Esophagus squamous epithelium (tissue), 5 donors: ENCODE measurements at places on chromosomes 16 and 17.

GRCh38 chr17:881778-882177 is 97.8 kb downstream of the NXN start:
- no peak for DNase-seq

DNA sequence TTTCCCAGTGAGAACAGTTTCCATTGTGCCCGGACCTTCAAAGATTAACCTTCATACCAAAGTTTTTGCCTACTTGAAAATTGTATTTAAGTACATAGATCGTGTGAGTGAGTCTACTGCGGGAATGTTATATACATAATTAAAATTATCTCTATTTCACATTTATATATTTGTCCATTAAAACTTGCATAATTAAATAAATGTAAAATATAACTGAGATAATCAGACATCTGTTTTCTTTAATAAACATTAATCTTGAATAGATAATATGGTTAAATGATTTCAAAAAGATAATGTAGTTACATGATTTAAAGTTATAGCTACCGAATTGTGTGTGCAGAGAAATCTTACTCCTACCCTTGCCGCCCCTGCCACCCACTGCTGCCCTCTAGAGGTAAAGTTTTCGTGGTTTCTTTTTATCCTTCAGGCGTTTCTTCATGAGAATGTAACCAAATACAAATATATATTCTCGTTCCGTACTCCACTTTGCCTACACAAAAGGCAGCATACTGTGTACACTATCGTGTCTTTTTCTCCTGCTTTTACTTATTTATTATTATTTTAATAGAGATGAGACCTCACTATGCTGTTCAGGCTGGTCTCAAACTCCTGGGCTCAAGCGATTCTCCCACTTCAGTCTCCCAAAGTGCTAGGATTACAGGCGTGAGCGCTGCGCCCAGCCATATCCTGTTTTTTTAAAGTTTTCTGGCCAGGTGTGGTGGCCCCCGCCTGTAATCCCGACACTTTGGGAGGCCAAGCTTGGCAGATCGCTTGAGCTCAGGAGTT is 35.6 kb downstream of the RPA1 start:
- DNase-seq, result no peak

DNA sequence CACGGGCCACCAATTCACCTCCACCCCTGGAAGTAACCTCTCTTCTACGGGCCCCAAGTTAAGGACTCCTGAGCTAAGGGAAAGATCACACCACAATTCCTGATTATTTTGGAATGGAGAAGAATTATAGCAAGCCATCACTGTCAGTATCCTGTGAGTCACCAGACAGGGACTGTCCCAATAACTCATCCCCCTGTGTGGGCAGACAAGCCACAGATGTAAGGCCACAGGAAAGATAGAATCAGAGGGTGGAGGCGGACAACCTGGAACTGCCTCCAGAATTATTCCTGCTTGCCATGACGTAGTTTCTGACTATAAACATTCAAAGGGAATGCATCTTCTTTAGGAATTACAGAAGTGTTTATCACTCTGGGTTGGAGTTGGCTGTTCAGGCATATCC is 5.8 kb upstream of the MYO1D start:
- DNase-seq, result no peak

DNA sequence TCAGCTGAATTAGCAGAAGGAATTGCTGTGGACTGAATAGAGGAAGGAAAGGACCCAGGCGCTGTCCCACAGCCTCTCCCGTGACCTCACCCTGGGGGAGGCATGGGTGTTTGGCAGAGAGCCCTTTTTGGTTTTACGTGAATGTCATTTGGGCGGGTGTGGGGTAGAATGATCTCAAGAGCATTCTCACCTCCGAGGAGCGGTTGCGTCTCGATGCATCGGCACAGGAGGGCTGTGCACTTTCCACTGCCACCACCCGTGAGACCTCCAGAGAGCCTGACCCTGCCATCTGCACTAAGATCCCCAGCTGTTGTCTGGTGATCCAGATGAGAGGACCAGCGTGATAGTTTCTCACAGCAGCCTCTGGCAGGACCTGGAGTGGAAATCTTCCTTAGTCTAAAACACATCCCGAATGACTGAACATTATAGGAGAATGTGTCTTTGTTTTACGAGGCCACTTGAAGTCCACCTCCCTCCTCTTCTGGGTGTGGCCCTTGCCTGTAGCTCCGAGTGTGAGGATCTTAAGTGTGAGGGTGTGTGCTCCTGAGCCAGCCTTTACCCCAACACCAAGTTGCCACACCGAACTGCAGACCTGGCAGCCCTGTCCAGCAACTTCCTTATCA is 29.3 kb downstream of the FOXK2 start:
- no peak for DNase-seq

- no peak for DNase-seq
Observed at GRCh38 chr17:53646835-53647234, 175.9 kb upstream of the KIF2B start.

DNA sequence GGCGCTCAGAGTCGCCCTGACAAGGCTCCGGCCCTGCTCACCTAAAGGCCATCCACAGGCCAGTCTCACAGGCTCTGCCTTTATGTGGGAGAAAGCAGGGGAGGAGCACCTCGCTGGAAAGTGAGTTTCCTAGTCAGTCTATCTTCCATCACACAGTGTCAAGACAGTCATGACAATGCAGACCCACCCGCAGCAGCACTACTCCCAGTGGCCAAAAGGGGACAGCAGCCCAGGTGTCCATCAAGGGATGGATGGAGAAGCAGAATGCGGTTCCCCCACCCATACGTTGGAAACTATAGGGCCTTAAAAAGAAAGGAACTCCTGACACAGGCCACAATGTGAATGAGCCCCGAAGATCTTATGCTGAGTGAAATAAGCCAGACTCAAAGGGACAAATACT is 226.8 kb downstream of the ENGASE start:
- DNase-seq, result no peak

- no peak for DNase-seq
Observed at GRCh38 chr16:49494474-49494873, 120.9 kb downstream of the C16orf78 start.

GRCh38 chr16:20830372-20830771 is 24.0 kb downstream of the REXO5 start:
- DNase-seq, result no peak

GRCh38 chr16:85892760-85893159 is 6.2 kb upstream of the IRF8 start:
- no peak for DNase-seq

DNA sequence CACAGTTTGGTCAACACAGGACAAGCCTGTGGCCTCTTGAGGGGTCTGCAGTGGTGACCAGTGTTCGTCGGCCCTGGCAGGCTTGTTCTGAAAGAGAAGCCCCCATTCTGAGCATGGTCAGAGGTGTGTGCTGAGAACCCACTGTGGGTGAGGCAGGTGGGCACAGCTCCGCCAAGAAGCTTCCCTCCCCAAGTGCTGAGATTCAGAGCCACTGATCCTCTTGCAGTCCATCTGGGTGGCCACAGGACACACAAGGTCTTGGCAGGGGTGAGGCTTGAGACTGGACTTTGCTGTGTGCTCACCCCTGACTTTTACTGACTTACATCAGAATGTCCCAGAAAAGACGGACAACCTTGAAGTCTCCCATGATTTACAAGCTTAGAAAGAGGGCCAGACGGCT is 18.7 kb downstream of the MPRIP start:
- DNase-seq, result no peak

GRCh38 chr16:72924927-72925630 is 122.8 kb downstream of the ZFHX3 start:
- no peak for DNase-seq

- DNase-seq, result no peak
Observed at GRCh38 chr16:2147981-2148671, at the start of gene RAB26. TSS of gene RAB26 (plus strand) at chr16:2148625. CDS start at chr16:2148784, 159 bp downstream.

DNA sequence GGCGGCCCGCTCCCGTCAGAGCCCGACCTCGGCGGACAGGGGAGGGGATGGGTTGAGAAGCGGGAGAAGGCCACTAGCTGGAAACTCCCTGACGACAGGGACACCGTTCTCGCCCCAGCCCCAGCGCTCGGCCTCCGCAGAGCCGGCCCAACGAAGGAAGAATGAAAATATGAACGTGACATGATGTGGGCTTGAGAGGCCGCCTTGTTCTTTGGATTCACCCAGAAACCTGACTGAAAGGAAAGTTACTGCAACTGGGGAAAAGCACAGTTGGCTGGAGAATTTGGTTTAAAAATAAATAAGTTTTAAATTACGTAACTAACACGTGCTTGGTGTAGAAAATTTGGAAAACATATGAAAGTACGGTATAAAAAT is 21.1 kb downstream of the NPTX1 start:
- DNase-seq, result no peak

GRCh38 chr16:81189100-81189664 is 49.3 kb upstream of the BCO1 start:
- no peak for DNase-seq

GRCh38 chr17:78737332-78737731 is 44.7 kb downstream of the CYTH1 start:
- DNase-seq, result no peak

- DNase-seq, result no peak
Observed at GRCh38 chr17:62572888-62573401, 54.5 kb upstream of the MRC2 start.

DNA sequence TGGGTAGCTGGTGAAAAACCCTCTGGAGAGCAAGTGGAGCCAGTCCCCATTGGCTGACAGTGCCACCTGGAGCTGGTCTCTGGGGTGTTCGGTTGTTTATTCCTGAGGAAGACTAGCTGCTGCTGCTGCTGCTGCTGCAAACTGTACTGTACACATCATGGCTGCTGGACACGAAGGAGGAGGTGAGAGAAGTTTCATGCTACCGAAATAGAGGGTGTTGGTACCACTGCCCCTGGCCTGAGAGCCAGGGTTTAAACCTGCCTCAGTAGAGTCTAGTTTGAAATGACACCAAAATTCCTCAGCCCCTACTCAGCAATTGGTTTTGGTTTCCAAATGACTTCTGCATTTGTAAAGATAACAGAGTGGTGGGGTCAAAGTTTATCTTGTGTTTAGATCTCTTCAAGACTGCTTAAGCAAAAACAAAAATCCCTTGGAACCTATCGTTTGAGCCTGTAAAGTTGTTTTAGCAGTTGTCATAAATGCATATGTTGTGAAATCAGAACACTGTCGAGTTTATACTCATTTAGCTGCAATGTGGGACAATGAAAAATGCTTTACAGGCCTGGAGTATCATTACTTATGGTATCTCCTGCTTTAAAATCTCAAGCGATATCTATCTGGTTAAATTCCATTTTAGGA is 40.8 kb downstream of the CYB5B start:
- DNase-seq, result no peak

DNA sequence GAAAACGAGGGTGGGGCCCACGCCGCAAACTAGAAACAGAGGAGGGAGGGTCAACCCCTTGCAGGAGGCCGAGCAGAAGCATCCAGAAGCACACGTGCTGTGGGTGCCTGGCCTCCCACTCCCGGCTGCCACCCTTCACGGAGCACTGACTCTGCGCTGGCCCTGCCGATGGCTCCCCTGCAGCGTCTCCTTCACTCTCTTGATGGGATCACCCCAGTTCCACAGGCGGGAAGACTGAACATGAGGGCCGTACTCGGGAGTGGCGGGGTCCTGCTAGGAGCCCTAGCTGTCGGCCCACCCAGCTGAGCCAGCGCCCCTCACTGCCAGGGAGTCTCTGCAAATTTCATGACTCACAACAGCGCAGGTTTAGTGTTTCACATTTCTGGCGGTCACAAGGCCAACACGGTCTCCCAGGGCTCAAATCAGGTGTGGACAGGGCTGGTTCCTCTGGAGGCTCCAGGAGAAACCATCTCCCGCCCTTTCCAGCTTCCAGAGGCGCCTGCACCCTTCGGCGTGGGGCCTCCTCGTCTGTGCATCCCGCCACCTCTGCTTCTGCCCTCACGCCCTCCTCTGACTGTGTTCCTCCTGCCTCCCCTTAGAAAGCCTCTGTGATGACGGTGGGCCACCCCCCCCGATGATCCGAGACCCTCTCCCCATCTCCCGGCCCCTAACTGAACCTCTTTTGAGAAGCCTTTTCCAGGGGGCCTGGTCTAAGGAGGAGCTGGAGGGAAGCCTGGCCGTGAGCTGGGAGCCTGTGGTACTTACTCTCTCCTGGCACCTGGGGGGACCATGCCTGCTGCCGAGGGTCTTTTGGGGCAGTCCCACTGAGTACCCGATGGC is 2.0 kb downstream of the PTX4 start:
- no peak for DNase-seq

GRCh38 chr16:20336955-20337354 is 9.6 kb upstream of the GP2 start:
- no peak for DNase-seq

DNA sequence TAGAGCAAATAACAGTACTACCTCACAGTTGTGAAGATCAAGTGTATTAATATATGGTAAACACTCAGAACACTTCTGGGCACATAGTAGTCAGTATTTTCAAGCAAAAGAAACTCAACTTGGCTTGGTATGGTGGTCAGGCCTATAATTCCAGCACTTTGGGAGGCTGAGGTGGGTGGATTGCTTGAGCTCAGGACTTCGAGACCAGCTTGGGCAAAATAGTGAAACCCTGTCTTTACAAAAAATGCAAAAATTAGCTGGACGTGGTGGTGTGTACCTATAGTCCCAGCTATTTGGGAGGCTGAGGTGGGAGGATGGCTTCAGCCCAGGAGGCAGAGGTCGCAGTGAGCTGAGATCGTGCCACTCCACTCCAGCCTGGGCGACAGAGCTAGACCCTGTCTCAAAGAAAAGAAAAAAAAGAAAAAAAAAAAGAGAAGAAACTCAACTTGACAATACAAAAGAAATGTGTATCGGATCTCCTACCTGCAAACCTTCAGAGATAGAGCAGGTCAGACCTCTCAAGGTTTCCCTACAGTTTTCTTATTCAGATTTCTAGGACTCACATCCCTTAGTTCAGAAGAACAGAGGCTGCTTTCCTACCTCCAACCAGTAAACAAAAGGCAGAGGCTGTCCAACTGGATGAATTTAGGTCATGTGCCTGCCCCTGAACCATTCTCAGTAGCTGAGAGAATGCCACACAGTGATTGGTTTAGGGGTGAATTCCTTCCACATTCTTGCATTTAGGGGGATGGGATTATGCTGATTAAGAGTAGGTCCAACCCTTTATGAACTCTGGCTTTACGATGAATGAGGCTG is 1.7 kb upstream of the KPNA2 start:
- no peak for DNase-seq

DNA sequence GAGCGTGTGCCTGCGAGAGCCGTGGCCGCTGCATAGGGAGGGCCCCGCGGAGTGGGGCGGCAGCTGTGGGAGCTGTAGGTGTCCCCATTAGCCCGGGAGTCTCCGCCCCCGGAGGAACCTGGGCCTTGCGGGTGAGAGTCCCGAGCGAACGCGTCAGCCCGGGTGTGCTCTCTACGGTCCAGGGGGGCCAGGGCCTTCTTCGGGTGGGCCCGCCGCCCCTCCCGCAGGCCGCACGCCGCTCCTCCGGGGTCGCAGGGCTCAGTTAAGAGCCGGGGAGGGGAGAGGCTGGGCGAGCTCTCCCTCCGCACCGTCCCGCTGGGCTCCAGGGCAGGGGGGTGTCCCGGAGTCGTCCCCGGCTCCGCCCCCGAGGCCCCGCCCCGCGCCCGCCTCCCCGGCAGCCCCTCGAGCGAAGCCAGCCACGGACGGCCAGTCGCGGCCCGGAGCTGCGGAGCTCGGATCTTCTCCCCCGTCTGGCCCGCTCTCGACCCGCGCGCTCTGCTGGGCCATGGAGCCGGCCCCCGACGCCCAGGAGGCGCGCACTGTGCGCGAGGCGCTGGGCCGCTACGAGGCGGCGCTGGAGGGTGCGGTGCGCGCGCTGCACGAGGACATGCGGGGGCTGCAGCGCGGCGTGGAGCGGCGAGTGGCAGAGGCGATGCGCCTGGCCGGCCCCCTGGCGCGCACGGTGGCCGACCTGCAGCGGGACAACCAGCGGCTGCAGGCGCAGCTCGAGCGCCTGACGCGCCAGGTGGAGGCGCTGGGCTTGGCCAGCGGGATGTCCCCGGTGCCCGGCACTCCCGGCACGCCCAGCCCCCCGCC is at the start of gene SMTNL2:
Gene SMTNL2 (plus strand): TSS at position 429 of the 816 bp plus-strand sequence. CDS start 77 bp downstream, at position 506.
- DNase-seq, result no peak

GRCh38 chr17:66942451-66943264 is 21.8 kb upstream of the CACNG4 start:
- DNase-seq, result no peak
